ENCODE measurements at places on chromosomes 11 and 22.

DNA sequence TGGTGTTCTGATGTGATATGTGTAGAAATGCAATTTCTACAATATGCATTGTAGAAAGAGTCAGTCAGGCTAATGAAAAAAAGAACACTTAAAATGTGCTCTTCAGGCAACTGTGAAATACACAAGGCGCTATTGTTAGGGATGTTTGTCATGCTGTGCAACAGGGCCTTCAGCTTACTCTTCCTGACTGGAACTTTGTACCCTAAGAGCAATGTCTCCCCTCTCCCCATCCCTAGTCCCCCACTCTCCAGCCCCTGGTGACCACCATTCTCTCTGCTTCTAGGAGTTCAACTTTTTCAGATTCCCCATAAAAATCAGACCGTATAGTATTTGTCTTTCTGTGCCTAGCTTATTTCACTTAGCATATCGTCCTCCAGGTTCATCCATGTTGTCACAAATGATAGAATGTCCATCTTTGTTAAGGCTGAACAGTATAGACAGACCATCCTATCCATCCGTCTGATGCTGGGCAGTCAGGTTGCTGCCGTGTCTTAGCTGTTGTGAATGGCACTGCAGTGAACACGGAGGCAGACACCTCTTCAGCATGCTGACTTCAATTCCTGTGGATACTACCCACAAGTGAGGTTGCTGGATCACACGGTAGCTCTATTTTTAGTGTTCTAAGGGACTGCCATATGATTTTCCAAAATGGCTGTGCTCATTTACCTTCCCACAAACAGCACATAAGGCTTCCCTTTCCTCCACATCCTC, 10.7 kb downstream of the NDUFV1 start:
- DNase-seq = no peak

DNA sequence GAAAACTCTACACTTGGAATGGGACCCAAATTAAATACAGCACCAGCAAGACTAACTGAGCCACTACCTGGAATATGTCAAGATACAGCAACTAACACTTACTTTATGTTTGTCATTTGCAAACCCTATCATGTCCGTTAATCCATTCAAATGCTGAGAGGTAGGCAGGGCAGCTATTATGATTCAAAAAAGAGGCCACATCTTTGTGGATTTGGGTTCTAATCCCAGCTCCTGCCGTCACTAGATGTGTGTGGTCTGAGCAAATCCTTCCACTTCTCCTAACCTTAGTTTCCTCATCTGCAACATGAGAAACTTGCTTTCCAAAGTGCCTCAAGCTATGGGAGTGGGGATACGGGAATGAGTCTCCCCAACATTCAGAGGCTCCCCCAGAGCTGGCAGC, 24.2 kb downstream of the FLI1 start:
- DNase-seq = no peak

DNA sequence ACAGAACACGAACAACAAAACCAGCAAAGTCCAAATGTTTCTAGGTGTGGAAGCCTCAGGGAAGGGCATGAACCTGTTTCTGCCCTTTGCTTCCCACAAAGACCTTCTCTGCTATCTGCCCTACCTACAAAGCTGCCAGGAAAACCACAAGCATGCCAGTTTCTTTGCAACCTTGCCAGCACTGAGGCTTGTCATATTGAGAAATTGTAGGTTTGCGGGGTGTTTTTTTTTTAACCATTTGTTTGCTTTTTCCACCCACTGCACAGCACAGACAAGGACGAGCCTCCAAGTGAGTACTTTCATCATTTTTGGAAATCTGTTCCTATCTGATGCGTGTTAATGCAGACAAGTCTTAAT, 12.8 kb downstream of the PARVG start:
- no peak for DNase-seq

- no peak for DNase-seq
These were observed 124.6 kb upstream of the B3GAT1 start for GRCh38 chr11:134536677-134537076.

DNA sequence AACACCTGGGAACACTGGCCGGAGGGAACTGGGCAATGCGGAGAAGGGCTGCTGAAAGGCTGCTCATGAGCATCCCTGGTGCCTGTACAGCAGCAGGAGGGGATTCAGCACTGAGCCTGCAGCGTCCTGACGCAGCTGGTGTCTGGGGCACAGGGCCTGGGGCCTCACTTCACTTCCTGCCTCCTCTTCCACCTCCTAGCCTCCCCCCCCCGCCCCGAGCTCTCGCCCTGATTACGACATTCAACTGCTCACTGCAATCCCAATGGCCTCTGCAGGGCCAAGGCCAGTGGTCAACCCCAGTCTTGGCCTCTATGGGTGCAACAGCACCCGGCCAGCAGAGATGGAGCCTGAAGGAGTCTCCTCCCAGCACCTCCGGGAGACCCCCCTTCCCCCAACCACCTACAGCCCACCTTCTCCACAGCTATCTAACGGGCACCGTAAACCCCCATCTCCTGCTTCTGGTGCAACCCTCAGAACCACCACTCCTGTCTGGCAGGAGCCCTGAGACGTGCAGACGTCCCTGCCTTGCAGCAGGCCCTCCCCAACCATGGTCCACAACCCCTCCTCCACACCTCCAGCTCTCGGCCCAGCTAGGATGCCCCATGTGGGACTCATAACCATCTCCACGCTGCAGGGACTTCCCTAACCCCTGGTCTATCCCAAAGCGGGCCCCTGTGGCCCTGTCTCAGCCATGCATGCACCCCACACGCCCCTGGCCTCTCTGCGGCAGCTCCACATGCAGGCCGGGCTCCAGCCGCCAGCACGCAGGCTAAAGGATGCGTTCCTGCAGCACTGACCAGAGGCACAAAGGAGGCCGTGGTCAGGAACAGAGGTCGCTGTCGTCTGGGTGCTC, 38.2 kb downstream of the BRD1 start:
- no peak for DNase-seq

GRCh38 chr22:32979606-32980005, 78.6 kb downstream of the SYN3 start:
- DNase-seq = no peak

- DNase-seq = no peak
These were observed 16.6 kb downstream of the DGAT2 start for GRCh38 chr11:75785187-75785586.

DNA sequence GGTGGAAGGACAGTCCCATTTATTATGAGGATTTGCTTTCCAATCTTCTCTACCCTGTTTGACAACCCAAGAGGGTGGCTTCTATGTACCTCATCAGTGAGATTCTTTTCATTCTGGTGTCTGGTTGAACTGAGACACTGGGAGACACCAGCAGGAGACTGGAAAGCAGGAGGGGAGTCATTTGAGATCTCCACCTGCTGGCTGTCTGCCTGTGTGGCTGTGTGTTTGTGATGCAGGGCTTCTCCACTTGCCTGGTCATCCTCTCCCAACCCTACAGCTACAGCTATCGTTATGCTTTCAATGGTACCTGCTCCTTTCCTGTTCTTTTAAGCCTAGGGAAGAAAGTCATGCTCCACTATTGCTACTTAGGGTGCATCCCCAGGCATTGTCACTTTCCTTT, 48.6 kb downstream of the MRGPRX1 start:
- DNase-seq = no peak

GRCh38 chr11:117497206-117497951, 169.7 kb downstream of the CEP164 start:
- DNase-seq = no peak

DNA sequence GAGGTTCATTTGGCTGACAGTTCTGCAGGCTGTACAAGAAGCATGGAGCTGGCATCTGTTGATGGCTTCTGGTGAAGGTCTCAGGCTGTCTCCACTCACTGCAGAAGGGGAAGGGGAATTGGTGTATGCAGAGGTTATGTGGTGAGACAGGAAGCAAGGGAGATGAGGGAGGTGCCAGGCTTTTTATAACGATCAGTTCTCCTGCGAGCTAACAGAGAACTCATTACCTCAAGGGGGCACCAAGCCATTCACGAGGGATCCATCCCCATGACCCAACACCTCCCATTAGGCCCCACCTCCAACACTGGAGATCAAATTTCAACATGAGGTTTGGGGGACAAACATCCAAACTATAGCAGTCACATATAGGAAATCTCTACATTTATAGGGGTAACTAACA, 38.7 kb upstream of the E2F8 start:
- DNase-seq = no peak

DNA sequence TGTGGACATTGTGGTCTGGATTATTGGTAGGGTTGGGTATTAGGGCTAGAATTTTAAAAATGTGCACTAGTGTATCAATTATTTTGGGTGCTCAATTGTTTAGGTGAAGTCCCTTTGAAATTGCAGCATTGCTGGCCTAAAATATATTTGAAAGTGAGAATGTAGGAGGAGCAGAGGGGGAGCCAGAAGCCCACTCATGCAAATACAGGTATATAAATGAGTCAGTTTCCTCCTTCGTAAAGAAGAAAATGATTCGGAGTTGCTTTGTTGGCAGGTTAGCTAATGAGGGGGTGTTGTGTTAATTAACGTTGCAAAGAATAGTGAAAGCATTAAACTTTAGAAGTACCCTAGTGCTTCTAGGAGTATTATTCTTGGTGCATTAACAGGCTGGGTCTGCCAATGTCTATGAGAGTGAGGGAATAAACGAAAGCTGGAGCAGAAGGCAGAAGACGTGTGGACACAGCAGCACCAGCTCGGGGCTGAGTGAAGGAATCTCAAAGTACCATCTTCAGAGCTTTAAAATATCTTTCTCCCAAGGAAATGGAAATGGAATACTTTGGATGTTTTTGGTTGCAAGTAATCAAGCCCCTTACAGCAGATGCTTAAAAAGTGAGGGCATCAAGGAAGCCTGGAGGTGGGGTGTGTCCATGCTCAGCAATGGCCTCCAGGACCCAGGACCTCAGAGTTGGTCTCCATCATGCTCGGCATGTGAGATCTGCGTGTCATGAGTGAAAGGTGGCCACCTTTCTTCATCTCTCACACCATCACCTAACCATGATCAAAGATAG, 522.9 kb downstream of the NTM start:
- peak; percentile 59 for DNase-seq

DNA sequence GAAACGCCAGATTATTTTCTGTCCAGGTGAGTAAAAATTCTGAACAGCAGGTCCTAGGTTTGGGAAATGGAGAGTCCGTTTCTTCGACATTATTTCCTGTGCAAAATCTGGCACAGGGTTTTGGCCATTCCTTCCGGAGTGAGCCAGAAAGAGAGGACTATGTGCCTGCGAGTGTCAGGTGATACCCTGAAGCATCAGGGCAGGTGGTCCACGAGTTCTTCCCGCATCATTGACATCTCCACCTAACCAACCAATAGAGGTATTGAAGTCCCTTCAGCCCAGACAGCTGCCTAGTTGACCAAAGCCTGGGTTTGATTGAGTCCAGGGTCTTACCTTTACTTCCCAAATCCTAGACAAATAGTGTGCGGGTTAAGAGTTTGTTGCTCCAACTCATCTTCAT, 808 bp downstream of the SNAP29 start:
- no peak for DNase-seq

DNA sequence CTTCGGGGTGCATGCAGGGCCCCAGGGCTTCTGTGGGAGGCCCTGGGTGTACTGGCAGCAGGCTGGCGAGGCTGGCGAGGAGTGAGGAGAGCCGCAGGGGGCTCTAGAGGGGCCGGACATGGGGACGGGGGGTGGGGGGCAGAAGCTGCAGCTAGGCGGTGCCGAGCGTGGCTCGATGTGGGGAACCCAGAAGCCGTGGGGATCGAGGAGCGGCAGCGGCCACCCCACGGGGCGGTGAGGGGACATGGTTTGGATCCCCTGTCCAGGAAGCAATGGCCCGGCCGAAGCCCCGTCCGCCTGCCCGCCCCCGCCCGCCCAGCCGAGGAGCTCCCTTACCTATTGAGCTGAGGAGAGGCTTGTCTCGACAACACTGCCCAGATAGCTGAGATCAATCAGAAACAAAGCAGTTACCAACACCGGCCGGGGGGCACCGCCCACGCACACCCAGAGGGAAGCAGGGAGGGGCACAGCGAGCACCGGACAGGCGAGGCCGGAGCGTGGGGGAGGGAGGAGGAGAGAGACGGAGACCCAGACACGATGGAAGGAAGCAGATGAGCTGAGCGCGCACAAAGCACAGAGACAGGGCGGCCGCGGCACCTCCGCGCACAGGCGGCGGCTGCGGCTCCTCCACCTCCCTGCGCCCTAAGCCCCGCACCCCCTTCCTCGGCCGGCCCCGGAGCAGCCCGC, 38.7 kb downstream of the IGSF9B start:
- no peak for DNase-seq

DNA sequence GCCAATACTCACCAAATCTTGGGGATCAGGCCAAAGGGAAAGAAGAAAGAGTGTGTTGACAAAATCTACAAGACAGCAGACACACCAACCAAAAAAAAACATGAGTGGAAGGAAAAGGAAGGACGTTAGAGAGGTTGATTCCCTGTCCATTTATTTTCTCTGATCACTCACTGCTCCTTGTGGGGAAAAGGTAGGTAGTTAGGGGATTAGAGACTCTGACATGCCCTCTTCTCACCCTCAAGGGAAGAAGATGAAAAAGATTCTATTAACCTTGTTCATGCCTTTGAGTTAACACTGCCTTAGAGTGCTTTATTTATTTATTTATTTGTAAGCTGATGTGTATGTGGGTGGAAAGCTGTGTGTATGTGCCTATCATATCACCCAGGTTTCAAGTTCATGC, at the start of gene OR52H1:
Gene OR52H1, minus strand, starts transcription at position 101 of the 400 bp plus-strand sequence. CDS start 3,035 bp downstream, outside the sequence.
- no peak for DNase-seq

DNA sequence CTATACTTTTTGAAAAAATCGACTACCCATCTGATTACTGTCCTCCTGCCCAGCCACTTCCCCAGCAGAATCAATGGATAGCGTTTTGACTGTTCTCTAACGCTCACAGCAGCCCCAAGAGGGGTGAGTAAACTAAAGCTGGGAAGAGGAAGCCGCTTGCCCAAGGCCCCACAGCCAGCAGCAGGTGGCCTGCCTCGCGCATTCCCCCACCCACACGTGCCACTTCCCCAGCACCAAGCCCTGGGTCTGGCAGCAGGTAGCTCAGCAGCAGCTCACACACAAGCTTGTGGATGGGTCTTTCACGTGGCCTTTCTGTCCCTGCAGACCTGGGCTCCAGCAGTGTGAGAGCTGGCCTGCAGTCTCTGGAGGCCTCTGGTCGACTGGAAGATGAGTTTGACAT, 34.3 kb downstream of the TOM1 start:
- no peak for DNase-seq

DNA sequence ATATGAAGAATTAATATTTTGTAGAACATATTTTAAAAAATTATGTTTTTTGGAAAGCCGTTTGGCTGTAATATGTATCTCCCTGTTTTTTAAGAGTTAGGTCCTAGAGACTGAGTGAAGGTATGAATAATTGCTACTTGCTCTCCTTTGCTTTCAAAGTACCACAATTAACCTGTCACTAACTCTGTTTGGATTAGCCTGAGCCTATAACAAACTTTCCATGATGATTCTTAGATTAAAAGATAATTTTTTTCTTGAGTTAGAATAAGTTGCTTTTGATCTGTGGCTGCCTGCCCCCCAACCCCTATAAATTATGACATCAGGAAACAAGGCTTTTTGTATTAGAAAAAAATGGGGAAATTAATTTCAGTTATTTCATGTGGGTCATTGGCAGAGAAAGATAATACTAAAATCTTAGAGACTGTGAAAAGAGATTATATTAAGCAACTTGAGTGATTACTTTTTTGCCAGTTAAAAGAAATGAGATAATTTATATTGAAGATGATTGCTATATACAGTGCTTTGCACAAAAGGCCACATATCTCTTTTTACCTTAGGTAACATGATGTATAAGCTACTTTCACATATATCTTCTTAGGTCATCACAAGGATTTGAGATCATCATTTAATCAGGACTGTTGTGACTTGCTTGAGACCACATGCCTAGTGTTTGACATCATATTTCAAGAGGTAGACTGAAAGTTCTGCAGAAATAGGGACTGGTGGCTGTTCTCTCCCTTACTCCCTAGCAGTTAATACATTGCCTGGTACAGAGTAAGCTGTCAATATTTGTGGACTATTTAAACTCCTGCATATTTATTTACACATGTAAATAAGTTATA, 9.6 kb downstream of the MTMR3 start:
- no peak for DNase-seq
